Renal pelvis (tissue), 12 donors: ENCODE measurements at places on chromosomes 7 and 10. TPM values are rescaled to one million over a fixed set of nuclear protein-coding genes. Genes with fewer than 3 reads are reported as not detected.
A peak's percentile ranks its signal among the peaks of the same experiment; 100 is the strongest.

Gene CDC14C
- not detected for polyA plus RNA-seq

DNA sequence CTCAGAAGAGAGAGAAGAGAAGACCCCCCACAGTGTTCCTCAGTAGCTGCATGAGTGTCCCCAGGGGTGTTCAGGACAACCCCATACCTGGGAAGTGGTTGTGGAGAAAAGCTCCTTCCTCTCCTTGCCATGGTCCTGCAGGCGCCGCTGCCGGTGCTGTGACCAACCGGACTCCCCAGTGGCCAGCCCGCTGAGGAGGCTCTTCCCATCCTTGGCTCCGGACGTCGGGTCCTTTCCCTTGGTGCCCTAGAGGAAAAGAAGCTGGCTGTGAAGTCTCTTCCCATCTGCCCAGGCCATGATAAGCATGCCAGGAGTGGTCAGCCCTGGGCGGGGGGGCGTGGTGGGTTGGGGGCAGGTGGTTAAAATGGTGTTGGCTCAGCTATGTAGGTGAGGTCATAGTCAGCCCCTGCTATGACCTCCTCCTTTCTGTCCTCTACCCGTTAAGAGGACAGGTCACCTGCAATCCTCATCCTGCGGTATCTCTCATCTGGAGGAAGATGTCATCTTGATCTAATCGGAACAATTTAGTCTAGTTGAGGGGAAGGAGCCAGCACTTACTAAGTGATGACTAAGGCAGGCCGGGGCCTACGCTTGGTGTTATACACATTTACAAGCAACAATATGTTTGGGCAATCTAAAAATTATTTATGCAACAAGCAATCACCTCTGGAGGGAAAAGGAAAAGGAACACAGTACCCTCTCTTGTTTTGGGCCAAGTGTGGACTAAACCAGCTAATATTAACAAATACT lies 13.2 kb downstream of the WDR91 start:
- no peak for DNase-seq

DNA sequence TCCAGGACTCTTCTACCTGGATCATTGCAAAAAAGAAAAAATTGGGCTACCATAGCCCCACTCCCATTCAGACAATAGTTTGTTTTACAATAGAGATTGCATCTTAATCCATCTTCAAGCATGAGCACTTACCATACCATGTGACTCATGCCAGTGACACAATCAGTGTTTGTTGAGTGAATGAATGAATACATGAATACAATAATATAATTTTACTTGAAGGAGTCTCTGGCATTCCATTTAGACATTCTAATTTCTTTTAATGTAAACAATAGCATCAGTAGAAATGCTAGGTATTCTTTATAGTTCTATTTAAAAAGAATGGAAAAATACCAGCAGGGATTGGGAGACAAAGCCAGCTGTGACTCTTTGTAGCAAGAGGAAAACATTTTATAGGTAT lies 141.6 kb upstream of the AKR1E2 start:
- DNase-seq, result no peak

Gene SPDYE8
- polyA plus RNA-seq, result 0.64 TPM

DNA sequence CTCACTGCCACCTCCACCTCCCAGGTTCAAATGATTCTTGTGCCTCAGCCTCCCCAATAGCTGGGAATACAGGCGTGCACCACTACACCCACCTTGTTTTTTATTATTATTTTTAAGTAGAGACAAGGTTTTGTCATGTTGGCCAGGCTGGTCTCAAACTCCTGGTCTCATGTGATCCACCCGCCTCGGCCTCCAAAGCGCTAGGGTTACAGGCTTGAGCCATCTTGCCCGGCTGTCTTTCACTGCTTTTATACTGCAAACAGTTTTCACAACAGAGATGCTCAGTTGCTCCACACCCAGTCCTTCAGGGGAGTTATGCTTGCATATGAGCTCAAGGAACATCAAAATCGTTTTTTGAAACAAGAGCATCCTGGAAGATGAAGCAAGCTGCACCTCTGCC lies 1.3 kb upstream of the PRR15 start:
- DNase-seq, result no peak

DNA sequence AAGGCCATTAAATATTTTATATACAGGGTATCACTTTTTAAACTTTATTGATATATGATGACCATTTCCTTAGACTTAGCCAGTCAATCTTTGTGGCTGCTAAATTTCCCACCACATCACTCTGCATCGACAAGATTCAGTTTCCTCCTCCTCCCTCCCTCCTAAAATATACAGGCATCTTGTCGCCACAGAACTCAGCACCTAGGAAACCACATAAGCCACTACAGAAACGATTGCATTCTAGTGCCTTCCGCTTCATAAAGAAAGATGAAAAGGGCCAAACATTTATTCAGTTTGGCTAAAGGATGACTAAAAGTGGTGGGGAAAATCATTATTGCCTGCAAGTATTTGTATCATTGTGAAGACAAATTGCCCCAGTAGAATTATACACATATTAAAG lies 30.7 kb downstream of the ERCC6 start:
- DNase-seq, result no peak

Gene PAX4
- polyA plus RNA-seq, result not detected

DNA sequence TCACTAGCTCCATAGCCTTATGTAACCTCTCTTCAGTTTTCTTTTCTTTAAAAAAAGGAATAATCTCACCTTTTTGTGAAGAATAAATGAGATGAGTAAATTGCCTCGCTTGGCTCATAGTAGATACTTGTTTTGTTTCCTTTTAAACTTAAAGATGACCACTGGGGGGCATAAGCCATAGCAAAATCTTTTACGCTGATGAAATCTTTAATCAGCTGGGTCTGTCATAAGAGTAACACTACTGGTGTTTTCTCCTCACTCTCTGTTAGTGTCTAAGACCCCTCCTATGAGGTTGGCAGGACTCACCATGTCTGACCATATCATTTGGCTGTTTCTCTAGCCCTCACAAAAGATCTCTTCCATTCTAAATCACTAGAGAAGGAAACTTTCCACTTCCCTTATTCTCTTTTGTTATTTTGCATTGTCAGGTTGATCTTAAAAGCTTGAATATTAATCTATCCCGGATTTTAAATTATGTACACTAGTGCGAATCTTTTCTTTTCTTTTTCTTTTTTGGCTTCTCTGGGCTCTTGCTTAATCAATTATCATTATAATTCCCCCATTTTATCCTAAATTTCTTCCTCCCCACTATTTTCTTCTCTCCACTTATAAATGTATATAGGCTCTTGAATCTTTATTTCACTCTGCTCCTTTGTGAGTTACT lies 12.5 kb downstream of the STAG3 start:
- no peak for DNase-seq

Gene MRLN
- 0.36 TPM for polyA plus RNA-seq

DNA sequence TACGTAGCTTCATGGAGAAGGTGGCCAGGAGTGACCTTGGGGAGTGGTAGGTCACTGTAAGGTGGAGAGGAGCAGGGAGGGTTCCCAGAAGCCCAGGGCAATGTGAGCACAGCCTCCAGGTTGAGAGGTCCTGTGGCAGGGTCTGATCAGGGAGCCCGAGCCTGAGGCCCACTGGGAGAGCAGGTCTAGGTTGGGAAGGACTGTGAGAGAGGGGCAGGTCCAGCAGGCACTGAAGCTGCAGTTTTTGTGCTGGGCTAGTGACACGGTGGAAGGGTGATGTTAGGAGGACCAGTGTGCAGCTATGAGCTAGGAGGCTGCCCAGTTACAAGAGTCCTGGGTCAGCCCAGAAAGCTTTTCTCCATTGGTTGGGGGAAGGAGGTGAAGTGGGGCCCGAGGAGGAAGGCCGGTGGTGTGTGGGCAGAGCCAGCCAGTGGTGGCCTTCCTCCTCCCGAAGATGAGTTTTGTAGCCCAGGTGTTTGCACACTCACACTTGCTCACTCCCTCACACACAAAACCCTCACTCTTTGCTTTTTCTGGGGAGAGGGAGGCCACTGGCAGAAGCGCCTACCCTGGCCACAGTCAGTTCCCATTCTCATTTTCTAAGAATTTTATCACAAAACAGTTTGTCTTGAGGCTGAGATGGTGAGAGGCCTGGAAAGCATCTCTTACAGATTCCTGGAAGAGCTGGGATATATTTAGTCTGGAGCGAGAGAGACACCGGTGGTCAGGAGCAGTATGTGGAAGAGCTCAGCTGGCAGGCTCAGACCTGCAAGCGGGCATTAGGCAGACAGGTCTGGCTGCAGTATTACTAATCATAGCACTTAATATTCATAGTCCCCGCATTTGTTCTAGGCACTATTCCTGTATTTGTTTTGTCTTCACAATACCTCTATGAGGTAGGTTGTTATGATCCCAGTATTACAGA lies 57.1 kb downstream of the ZNF467 start:
- DNase-seq, result no peak

GRCh38 chr7:73903321-73904218 lies 42.6 kb downstream of the TMEM270 start:
- DNase-seq, result no peak

Gene GPR141
- 0.18 TPM for polyA plus RNA-seq

Gene STEAP1
- polyA plus RNA-seq, result 13.3 TPM

Gene MAD1L1
- 27.0 TPM for polyA plus RNA-seq

DNA sequence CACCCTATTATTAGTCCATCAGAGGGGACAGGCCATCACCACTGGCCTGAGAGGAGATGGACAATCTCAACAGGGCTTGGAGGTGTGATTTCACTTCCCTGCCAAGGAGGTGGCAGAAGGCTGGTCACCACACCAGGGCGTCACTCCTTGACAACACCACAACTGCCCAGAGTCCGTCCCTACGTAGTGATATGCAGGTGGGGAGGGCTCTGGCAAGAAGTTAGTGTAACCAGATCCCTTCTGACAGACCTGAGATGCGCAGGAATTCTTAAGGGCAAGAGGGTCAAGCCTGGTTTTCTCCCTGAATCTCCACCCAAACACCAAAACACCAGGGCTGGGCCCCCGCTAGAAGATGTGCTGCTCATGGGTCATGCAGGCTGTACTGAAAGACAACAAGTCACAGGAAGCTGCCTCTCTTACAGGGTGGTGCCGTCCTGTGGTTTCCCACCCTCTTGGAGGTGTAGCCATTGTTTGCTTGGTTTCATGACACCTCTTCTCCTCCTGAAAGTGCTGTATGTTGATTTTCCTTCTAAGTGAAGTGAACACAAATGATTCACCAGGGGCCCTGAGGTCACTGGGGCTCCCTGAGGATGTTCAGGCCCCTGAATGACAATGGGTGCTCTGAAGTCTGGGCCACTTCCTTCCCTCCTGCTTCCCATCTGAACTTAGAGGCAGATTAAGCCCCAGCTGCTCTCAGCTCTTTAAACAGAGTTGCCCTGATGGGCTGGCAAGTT lies 27.1 kb downstream of the ATXN7L1 start:
- DNase-seq, result no peak

DNA sequence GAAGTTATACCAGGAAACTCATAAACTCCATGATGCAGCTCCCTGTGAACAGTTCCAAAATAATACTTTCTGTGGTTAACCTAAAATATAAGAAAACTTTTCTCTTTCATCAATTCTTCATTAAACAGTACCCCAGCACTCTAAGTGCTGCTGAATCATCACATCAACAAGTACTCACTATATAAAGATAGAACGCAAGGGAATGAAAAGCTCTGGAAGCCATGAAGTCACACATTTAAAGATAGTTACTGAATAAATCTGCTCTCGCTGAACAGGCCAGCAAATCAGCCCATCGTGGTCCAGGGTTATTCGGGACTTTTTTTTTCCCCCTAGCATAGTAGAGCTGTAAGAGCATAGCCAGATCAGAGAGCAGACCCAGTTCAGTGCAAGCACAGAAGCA lies 254.3 kb downstream of the IPMK start:
- no peak for DNase-seq

GRCh38 chr7:37376386-37376785 lies 72.3 kb downstream of the ELMO1 start:
- DNase-seq, result no peak

Gene SFRP5
- polyA plus RNA-seq, result 0.09 TPM

DNA sequence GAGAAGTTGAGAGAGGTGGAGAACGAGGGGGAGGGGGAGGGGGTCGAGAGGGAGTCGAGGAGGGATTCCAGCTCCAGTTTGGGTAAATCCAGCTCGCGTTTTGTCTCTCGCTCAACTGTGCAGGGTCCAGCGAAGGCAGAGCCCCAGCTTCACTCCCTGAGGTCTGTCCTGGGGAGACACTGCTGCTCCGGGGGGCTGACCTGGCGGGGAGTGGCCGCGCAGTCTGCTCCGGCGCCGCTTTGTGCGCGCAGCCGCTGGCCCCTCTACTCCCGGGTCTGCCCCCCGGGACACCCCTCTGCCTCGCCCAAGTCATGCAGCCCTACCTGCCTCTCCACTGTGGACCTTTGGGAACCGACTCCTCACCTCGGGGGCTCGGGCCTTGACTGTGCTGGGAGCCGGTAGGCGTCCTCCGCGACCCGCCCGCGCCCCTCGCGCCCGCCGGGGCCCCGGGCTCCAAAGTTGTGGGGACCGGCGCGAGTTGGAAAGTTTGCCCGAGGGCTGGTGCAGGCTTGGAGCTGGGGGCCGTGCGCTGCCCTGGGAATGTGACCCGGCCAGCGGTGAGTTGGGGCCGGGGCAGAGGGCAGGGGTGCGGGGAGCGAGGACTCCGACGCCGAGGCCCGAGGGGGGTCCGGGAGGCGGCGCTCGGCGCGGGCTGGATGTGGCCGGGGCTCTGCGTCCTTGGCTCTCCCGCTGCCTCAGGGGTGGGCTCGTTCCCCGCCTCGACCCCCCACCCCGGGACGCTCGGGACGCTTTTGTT lies at the start of gene TET1:
TSS of gene TET1 (plus strand) at position 152 of the 757 bp plus-strand sequence. CDS start 12,002 bp downstream, outside the sequence.
- peak; percentile 75 for DNase-seq

- no peak for DNase-seq
Measured at GRCh38 chr10:13859979-13860654, 273.4 kb downstream of the PRPF18 start.
